Fibroblast of skin of back (primary cell): ENCODE measurements at places on chromosomes 12 and 14.

GRCh38 chr12:40226705-40227104 lies 1.9 kb downstream of the LRRK2 start:
- peak; percentile 59 for DNase-seq

DNA sequence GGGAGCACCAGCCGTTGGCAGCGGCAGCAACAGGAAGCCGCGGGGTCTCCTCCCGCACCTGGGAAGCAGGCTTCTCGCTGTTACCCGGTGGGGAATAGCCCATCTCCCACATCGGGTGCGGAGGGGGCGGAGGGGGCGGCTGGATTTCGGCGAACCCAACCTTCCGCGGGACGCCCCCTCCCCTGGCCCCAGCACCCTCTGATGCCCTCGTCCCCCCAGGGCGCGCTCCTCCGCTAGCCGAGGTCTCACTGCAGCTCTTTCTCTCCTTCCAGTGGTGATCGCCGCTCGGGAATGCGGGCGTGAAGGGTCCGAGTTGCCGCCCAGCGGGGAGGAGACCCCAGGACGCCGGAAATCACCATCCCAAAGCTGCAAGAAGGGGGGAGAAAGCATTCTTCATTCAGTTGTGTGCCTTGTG lies 303 bp downstream of the SAMD4A start:
- peak; percentile 61 for DNase-seq

DNA sequence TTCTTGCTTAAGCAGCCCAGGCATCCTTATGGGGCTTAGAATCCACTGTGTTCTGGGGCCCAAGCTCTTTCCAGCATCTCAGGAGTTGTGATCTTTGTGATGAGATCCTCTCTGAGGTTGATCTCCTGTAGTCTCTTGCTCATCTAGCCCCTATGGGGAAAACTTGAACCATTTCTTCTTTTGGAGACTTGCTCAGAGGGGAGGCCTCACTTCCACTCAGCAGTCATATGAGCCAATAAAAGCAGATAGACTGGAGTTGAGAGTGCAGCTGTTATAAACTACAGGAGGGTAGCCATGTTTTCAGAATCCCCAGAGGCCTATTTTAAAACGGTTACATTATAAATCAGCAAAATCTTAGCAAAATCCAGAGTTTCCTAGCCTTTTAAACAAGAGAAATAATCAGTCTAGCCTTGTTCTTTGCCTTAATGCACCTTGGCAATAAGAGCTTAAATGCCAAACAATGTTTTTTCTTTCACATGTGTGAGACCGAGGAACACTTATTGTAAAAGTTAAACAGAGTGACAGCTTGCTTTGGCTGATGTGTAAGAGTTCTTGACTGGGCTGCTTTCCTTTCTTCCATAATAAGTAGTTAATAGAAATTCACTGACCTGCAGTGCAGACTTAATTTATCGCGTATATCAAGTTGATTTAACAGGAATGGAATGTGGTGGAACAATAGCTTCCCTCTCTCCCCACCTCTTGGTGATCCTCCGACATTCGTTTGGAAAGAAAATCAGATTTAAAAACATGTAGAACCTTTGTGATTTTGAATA lies 168.3 kb downstream of the NEDD1 start:
- DNase-seq: no peak

DNA sequence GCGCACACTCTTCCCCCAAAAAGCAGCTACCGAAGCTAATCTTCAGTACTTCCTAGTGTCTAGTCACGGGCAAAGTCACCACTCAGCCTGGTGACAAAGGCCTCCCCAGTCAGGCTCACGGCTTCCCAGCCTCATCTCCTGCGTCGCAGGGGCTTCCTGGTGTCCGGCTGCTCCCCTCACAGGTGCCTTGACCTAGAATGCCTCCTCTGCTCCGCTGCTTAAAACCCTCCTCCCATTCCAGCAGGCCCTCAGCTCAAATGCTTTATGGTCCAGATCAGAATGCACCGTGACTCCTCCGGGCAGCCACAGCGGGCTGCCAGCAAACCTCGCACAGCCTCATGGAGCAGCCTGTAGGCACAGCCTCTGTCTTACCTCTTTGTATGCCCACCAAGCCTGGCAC lies 53.1 kb downstream of the PRIMA1 start:
- no peak for DNase-seq

- DNase-seq: no peak
These were observed 52.3 kb upstream of the TRIM9 start for GRCh38 chr14:51147183-51147582.

DNA sequence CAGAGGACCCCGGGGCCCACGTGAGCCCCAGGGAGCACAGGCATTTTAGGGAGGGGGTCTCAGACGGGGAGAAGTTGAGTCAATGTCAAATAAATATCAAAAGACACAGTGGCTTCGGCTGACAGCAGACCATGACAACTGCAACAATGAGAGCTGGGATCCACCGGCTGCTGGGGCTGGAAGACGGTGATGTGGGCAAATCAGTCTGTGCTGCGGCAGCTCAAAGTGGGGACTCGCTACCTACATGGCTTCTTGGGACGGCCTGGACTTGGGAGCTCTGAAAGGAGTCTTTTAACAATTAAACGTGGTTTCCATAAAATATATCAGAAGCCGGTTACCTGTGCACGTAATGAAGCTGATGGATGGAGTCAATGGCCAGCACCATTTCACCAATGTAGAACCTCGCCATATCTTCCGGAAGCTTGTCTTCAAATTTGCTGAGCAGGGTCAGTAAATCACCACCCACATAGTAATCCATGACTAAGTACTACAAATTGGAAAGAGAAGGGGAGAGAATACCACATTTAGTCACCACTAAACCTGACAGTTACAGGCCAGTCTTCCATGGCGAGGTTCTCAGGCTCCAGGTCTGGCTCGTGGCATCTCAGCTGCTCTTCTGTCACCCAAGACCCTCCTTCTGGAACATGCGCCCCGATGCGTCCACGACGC lies 58.0 kb downstream of the CDC42BPB start:
- no peak for DNase-seq

- DNase-seq: no peak
These were observed 24.5 kb upstream of the KIF21A start for GRCh38 chr12:39467432-39467870.

DNA sequence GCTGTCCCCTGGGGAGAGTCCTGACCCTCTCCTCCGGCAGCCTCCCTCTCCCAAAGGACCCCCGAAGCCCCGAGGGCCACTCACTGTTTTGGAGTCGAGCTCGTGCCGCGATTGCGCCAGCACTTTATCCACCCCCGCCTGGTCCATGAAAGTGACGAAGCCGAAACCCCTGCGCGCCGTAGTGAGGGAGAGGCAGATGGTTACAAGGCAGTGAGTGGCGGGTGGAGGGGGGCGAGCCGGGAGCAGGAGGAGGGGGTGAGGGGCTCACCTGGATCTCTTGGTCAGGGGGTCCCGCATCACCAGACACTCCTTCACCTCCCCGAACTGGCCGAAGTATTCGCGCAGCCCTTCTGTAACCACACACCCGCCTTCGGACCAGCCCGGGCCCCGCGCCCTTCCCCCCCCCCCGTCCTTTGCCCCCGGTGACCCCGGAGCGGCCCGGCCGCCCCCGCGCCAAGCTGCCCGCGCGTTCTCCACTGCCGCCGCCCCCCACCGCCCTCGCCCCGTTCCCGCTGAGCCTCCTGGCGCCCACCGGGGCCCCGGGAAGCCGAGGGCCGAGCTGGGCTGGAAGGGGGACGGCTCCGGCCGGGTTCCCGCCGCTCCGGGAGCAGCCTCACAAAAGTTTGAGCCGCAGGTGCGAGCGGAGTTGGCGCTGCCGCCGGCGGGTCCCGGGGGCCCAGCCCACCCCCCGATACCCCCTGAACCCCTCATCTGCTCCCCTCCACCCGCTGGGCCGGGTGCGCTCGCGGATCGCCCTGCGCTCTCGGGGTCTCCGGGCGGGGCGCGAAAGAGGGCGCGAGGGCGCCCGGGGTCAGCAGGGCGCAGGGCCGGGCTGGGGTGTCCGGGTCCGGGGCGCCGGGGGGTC lies 808 bp downstream of the MSI1 start:
- DNase-seq: no peak

GRCh38 chr12:28844718-28845117 lies 304.4 kb upstream of the FAR2 start:
- no peak for DNase-seq

DNA sequence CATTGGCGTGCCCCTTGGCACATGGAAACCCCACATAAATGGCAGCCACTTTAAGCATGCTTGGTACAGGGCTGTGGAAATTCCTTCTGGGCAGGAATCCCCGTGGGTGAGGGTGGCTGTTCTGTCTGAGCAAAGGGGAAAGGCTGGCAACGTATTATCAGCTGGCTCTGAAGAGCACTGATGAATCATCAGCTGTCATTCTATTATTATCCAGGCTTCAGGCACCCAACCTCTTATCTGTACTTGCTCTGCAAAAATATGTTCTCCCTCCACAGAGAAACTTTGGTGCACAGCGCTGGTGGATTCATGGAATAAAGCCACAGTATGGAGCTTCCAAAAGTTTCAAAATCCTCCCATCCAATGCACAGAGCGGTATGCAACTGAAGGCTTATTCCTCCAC lies 167.1 kb downstream of the TBX5 start:
- no peak for DNase-seq

DNA sequence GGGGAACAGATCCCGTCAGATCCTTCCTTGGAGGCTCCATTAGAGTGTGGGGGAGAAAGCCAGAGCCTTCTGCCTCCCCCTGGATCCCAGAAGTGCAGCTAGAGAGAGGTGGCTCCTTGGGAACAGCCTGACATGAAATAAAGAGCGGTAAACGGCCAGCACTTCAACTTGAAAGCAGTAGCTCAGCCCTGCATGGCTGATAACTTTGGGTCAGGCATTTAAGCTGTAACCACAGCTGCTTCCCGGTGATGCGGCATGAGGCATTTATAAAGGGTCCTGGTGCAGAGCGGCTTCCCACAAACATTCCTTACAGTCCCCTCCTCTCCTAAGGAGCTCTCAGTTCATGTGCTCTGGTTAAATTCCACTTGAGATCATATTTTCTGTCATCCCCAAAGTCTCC lies 960.3 kb downstream of the VRK1 start:
- DNase-seq: no peak

- no peak for DNase-seq
These were observed 346.9 kb upstream of the SFSWAP start for GRCh38 chr12:131363841-131364495.

DNA sequence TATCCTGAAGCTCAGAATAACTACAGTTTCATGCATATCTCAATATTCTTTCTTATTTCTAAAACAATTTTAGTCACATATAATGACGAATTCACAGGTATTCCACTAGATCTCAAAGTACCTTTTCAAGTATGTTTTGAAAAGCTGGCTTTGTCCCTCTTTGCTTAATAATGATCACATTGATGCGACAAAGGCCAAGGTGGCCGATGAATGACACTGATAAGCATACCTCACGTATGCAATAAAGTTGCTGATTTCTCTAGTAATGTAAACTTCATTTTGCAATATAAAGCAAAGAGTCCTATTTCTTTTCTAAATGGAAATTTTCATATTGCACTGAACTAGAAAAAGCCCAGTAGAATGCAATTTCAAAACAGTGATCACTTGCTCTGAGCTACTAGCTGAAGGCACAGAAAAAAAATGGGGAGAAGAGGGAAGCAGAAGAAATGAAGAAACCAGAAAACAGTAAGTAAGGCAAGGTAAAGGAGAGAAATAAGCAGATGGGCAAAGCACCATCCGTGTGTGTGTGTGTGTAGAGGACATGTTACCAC lies 29.3 kb downstream of the FGD6 start:
- no peak for DNase-seq

GRCh38 chr12:46446645-46447044 lies 74.1 kb upstream of the SLC38A2 start:
- DNase-seq: no peak

- no peak for DNase-seq
These were observed 120.5 kb downstream of the TMTC2 start for GRCh38 chr12:82807132-82807737.

DNA sequence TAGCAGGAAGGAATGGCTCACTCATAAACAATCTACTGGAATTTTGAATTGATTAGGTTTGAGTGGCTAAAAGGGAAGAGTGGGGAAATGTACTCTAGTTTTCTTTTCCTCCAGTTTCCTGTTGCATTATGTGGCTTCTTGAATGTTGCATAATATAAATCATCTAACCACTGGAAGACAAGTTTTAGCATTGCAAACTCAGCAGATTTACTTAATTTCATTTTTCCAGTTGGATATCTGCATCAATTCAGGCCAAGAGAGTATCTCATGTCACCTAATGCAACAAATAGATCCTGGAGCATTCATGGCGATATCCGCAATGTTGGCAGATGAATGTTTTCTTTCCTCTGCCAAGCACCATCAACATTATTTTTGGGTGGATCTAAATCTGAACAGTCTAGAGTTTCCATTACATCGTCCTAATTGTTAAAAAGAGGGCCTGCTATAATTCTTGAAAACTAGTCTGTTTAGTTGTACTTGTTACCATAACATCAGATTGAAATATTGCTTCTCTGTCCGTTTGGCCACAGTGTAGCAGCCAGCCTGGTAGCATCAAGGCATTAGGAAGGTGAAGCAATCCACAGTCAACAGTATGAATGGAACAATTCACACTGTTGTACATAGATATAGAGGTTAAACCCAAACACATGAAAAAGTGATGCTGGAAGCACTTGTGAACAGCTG lies 544.2 kb downstream of the ETNK1 start:
- no peak for DNase-seq

GRCh38 chr12:1820191-1820895 lies at the start of gene LRTM2:
TSS of gene LRTM2 (plus strand) at chr12:1820565. CDS start at chr12:1828149, 7,584 bp downstream.
- DNase-seq: no peak

- DNase-seq: no peak
These were observed 994.0 kb downstream of the TRHDE start for GRCh38 chr12:73266206-73266605.

- DNase-seq: no peak
These were observed 12.8 kb downstream of the VCPKMT start for GRCh38 chr14:50103558-50103957.

- DNase-seq: peak; percentile 2
These were observed 150.6 kb downstream of the CCDC59 start for GRCh38 chr12:82207556-82207955.

DNA sequence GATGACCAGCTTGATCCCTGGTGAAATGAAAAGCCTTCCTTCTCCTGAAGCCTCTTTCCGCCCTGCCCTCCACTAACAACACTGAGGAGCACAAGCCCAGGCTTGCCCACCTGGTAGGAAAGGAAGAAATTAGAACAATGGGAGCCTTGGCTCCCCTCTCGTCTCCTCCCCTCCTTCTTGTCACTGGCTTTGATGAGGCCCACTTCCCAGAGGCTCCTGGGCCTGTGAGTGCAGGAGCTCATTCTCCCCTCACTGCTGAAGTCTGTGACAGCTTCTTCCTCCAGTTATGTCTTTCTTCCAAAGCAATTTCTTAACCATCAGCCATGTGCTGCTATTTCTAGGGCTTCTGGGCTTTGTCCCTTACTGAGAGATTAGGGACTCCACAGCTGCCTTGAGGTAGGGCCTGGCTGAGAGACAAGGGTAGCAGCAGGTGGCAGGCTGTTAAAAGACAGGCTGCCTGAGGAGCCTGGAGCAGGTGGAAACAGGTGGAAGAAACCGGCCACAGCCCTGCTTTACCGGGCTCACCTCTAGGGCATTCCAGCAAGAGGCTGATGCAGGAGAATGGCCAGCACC lies 53.6 kb upstream of the SRSF5 start:
- no peak for DNase-seq

GRCh38 chr12:82619644-82620043 lies 67.1 kb upstream of the TMTC2 start:
- DNase-seq: peak; percentile 6

GRCh38 chr14:59407246-59408010 lies 57.8 kb downstream of the GPR135 start:
- peak; percentile 94 for DNase-seq
